Stimulated activated CD4-positive, alpha-beta T cell treated with anti-CD3 and anti-CD28 coated beads, Interleukin-12 subunit alpha, Interleukin-12 subunit beta, amount 100 ng/mL, for 48 hours (primary cell): ENCODE measurements at places on chromosomes 7 and 10.
A peak's percentile ranks its signal among the peaks of the same experiment; 100 is the strongest.

DNA sequence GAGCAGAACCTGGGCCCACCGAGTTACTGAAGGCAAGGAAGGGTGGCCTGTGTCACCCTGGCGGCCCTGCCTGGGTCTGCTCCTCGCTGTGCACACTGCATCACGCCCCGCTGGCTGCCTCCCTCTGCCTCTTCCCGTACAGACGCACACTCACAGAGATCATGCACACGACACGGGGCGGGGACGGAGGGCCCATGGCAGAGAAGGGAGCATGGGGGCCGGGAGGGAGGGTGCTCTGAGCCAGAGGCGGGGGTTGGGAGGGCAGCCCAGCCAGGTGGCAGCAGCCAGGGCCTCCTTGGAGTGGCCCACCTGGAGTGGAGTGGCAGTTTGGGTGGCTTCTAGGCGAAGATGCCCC is 16.6 kb downstream of the BUD23 start:
- no peak for DNase-seq

- DNase-seq, result no peak
Measured at GRCh38 chr7:979886-980571, 3.0 kb upstream of the CYP2W1 start.

GRCh38 chr7:15424468-15424867 is 137.3 kb downstream of the AGMO start:
- no peak for DNase-seq

DNA sequence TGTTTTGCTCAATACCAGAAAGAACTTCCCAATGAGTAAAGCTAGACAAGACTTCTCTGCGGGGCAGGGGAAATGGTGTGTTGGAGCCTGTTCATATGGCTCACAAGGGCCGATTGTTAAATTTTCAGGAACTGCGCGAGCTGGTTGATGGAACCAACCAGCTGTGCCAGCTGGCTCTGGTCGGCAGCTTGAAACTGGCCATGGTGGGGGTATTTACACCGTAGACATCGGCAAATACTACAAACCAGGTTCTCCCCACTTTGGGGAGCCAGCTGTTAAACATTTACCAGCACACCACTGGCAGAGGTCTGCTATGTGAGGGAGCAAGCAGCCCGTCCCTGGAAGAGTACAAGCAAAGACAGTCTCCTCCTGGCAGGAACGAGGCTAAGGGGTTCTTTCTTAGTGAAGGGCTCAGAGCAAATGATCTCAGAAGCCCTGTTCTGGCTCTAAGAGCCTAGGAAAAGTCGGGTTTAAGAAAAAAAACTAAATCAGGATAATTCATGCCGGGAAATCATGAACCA is 8.8 kb upstream of the ZMIZ1 start:
- DNase-seq, result no peak

- DNase-seq, result no peak
Measured at GRCh38 chr10:115321360-115321759, 228.2 kb downstream of the ATRNL1 start.

GRCh38 chr10:70190581-70190980 is 20.3 kb upstream of the SAR1A start:
- no peak for DNase-seq

GRCh38 chr7:157003756-157004520 is 6.5 kb downstream of the MNX1 start:
- DNase-seq, result no peak

DNA sequence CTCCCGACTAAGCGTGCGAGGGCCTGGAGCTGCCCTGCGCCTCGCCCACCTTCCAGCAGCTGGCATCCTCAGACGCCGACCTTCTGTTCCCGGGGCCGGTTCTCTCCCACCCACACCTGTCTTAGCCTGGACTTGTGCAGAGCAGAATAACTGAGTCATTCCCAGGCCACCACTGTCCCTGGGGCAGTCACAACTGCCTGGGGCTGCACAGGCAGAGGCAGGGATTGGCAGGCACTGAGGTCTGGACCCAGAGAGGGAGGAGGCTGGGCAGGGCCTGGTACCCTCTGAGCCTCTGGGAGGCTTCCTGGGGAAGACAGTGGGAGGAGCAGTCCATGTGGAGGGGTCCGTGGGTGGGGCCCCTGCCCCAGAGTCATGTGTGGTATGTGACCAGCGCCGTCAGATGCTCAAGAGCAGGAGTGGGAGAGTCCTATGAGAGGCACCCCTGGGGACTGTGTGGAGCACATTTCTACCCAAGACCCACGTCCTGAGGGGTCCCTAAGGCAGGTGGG is 74.3 kb downstream of the NKX6-2 start:
- DNase-seq, result no peak

- DNase-seq, result no peak
Measured at GRCh38 chr10:125062914-125063230, 97.5 kb downstream of the CTBP2 start.

DNA sequence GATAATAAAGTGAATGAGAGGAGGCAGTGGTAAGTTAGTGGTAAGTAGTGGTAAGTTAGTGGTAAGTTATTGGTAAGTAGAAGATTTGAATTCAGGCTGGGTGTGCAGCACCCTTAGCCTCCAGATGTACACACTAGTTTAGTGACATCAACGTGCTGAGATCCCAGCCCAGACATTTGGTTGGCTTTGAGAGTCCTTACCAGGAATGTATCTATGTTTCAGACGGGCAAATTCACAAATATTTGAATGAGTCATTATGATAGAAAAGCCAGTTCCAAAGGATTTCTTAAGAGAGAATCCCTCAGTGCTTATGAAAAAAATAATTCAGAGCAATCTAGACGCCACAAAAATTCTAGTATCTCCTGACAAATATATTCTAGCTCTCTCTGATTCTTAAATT is 70.0 kb downstream of the ARL4A start:
- no peak for DNase-seq

DNA sequence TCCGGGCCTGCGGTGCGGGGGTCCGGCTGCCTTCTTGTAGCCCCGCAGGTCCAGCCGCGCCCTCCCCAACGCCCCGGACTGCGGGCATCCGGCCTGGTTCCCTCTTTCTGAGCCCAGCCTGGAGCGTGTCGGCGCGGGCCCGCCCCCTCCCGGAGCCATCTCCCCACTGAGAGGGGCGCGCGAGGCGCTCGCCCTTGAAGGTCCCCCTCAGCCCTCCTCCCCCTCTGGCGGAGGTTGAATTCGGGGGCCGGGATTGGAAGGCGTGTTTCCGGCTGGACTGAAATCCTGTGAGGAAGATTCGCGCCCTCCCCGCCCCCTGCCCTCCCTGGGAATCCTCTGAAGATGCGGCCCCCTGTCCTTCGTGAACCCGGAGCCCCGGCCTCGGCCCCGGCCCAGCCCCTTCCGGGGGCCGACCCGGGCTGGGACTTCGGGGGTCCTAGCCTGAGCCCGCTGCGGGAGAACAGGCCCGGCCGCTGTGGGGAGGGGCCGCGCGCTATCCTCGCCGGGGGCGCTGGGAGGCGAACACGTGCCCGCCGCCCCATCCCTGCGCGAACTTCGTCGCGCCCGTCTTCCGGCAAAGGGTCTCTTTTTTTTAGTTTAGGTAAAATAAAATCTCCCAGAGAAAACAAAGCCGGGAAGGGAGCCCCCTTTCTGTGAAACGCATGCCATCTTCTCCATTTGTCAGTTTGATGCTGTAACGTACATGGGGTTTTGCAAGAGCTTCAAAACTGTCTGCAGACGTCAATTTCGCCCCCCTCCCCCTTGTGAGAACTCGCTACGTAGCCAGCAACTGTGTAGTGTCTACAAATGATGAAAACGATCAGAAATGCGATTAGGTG is 636 bp downstream of the PDCD4 start:
- peak; percentile 65 for DNase-seq

GRCh38 chr7:30134611-30135300 is at the start of gene MTURN:
Gene MTURN, plus strand, starts transcription at chr7:30134986. Its CDS starts 151 bp downstream, at chr7:30135137.
- DNase-seq, result peak; percentile 79

- DNase-seq, result no peak
Measured at GRCh38 chr7:155339474-155339873, 41.8 kb downstream of the INSIG1 start.

GRCh38 chr7:28516390-28517172 is 104.3 kb downstream of the CREB5 start:
- DNase-seq, result no peak
